ENCODE measurements at places on chromosomes 3 and 15. TPM values are rescaled to one million over a fixed set of nuclear protein-coding genes. Genes with fewer than 3 reads are reported as not detected.

Gene MUC20
- total RNA-seq, result 0.51 TPM

Gene SLC25A20
- total RNA-seq, result 12.9 TPM

Gene CCDC13
- 0.48 TPM for total RNA-seq

Gene MNS1
- total RNA-seq, result 2.1 TPM

Gene KNG1
- total RNA-seq, result not detected

All from A549 treated with RU486 at 1 μM for 4 hours (cell line).